Dermis blood vessel endothelial cell (primary cell): ENCODE measurements at places on chromosomes 1 and 21.

DNA sequence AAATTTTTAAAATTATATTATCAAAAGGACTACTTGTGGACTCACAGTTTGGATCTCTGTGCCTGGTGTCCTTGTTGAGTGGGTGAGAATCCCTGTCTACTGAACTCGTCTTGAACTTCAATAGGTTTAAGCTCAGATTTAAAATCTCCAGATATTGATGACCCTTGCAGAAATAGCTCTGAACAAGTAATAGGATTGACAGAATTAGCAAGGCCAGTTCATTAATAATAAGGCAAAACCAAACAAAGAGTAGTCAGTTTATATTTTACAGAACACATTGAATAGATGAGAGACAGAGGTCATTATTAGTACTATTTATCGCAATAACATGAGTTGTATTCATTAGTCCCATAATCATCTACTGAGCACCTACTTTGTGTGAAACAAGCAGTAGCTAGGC, at the start of gene PDC:
TSS of gene PDC (minus strand) at position 101 of the 400 bp plus-strand sequence. CDS start 11,655 bp downstream, outside the sequence.
- no peak for DNase-seq

- DNase-seq: peak; percentile 59
Measured at GRCh38 chr1:156618853-156619581, at the start of gene HAPLN2. HAPLN2 (plus strand) TSS chr1:156619415; CDS start chr1:156623491, 4,076 bp downstream.

GRCh38 chr1:44571712-44572571, 102.3 kb downstream of the TMEM53 start:
- peak; percentile 36 for DNase-seq

DNA sequence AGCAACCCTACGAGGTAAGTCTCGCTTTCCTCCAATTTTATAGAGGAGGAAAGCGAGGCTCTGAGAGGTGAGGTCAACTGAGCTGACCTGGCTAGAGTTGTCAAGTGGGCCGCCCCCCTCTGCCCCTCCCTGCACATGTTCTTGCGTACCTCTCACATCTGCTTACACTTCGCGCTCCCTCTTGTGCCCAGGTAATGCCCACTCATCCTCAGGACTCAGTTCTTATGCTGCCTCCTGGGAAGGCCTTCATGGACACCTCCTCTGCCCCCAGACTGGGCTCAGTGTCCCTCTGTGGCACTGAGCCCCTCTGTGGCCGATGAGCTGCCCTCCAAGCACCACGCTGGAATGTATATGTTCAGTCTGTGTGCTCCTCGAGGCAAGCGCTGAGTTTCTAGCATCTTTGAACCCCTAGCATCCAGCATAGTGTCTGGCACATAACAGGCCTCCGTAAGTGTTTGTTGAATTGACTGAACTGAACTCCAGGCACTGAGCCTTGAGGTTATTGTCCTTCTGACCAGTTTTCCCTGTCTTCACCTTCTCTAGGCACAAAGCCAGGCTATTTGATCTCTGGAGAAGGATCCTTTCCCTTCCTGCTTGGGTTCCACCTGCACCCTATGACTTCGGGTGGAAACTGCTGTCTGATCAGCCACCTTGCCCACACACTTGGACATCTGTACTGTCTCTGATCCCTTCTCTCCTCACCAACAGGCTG, 13.5 kb downstream of the MOV10 start:
- DNase-seq: no peak

DNA sequence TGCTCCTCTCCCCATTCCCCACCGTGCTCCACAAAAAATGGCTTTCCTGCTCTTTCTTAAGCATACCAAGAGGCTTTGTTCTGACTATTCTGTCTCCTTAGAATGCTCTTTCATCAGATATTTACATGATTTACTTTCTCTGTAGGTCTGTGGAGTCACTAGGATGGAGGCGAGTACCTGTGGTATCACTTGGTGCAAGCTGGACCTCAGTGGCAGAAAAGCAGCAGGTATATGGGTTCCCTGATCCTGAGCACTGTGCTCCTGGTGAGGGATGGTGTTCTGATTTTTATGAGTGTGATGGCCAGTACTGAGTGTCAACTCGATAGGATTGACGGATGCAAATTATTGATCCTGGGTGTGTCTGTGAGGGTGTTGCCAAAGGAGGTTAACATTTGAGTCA, 10.0 kb downstream of the C1orf87 start:
- no peak for DNase-seq

- DNase-seq: no peak
Measured at GRCh38 chr1:196887515-196888239, at the start of gene CFHR4. CFHR4 (plus strand) TSS chr1:196888052; CDS start chr1:196888151, 99 bp downstream.

GRCh38 chr1:78006521-78006920, 1.8 kb downstream of the DNAJB4 start:
- DNase-seq: no peak

DNA sequence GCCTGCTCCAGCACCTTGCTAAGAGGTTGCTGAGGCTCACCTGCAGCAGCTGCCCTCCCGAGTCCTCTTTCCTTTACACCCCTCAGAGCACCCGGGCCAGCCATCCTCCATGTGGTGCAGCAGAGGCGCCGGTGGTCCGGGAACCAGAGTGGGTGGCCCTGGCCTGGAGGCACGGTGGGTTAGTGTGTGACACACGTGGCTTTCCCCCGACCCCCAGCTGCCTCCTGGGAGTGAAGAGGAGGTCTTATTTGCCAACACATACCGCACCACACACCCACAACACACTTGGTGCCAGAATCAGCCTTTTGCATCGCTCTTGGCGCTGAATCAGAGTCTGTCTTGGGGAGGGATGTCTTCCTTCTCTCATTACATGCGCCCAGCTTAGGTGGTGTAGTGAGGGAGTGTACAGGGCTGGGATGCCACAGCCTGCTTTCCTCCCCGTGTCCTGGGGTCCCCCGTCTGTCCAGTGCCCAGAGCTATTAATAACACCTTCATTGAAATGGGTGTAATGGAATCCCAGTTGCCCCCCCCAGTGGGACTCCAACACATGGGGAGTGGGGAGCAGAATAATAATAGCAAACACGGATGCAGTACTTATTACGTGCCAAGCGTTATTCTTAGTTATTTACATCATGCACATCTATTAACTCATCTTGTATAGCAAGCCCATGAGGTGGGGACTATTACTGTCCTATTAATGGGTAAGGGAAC, 38.2 kb downstream of the MAPKAPK2 start:
- no peak for DNase-seq

- peak; percentile 10 for DNase-seq
Measured at GRCh38 chr1:241934201-241934848, 23.2 kb upstream of the BECN2 start.

DNA sequence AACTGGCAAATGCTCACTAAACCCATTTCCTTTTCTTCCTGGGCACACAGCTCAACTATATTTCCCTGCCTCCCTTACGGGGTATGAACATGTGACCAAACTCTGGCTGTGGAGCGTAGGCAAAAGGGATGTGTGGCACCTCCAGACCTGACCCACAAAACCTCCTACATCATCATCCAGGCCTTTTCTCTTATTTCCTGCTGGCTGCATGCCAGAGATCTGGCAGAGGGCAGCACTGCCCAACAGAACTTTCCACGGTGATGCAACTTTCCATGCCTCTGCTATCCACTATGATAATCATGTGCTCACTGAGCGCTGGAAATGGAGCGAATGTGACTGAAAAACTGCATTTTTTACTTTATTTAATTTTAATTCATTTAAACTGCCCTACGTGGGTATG, 99.6 kb upstream of the CACNA1E start:
- DNase-seq: no peak

DNA sequence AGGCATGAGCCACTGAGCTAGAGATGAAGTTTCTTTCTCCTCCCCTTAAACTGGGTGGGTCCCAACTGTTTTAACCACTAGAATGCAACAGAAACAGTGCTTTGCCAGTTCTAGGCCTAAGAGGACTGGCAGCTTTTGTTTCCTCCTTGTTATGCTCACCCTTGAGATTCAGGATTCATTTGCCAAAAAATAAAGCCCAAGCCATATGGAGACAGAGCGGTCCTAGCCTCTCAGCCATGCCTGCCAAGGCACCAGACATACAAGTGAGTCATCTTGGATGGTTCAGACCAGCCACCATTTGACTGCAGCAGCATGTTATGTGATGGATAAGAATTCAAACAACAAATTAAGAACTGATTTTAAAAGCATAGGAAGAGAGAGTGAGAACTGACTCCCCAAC, 38.1 kb upstream of the STUM start:
- DNase-seq: no peak

DNA sequence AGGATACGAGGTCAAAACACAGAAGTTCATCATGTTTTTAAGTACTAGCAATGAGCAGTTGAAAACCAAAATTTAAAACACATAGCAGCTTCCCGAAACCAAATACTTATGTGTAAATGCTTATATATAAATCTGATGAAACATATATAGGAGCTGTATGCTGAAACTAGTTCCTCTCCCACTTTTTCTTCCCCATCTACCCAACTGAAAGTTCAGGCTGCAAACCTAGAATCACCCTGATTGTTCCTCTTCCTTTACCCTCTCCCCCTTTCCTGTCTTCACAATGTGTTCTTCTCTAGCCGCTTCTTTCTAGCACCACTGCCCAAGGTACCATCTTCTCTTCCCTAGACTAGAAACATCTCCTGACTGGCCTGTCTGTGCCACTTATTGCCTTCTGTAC, 90.6 kb downstream of the ST3GAL3 start:
- no peak for DNase-seq

DNA sequence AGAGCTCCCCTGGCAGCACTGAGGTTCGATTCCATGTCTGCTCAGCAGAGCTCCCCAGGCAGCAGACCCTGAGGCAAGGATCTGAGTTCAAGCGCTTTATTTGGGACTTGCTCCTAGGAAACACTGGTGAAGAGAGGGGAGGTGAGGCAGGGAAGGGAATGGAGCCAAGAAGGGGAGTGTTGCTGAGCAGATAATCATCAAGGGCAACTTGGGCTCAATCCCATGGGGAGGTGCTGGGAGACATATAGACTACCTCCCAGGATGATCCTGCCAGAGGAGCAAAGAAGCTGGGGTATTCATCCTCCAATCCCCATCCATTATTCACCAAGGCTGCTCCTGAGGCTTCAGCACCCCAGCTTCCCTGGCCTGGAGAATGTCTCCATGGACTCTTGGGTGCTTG, 47.0 kb downstream of the GRIK3 start:
- DNase-seq: no peak

GRCh38 chr1:41614818-41615217, 130.3 kb upstream of the EDN2 start:
- no peak for DNase-seq

- no peak for DNase-seq
Measured at GRCh38 chr1:115976921-115977498, 697 bp downstream of the SLC22A15 start.

DNA sequence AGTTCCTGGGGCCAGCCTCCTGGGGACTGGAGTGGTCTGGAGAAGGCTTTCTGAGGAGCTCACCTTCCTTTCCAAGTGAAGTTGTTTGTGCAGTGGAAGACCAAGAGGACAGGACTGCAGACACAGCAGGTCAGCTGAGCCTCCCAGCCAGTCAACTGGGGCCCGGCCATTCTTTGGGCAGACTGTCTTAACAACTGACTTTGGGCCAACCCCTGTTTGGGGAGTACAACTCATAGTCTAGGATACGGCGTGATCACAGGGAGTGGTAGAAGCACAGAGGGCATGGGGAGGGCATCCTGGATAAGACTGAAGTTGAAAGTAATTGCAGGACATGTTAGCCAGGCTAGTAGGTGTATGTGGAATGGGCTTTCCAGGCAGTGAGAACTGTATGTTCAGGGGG, 50.3 kb downstream of the PGM1 start:
- no peak for DNase-seq

DNA sequence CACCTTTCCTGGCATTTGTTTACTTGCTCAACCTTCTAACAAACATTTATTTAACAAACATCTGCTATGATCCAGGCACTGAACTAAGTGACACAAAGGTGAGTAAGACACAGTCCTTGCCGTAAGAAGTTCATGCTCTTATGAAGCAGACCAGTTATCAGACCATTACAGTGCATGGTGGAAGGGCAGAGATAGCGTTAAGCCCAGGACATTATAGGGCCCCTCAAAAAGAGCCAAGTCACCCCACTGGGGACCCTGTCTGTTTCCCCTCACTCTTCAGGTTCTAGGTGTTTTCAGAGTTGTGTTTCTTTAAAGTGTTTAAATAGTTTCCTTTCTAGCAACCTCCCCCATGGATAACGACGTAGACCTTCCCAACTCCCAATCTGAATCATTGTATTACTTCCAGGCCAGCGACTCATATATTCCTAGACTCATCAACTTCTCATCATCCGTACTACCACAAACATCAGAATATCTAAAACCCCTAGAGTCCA, 39.3 kb downstream of the TCP10L start:
- peak; percentile 62 for DNase-seq

- no peak for DNase-seq
Measured at GRCh38 chr1:38061883-38062328, 15.3 kb upstream of the POU3F1 start.

GRCh38 chr1:21638531-21639341, 30.4 kb downstream of the RAP1GAP start:
- peak; percentile 17 for DNase-seq

DNA sequence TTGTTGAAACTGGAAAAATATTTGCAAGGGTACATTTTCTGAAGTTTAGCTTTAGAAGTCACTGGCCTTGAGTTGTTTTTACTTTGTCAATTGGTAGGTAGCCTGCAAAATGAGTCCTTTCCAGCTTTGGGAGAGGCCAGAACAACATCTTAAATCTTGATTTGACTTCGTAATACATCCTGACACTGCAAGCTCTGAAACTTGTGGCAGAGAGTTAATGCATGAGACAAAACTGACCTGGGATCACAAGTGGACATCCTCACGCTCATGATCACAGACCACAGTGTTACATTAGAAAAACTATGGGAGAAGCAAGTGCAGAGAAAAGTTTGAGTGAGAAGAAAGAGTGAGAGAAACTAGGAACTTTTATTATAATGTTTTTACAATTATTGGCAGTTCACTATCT, 550.9 kb downstream of the USP25 start:
- DNase-seq: no peak

GRCh38 chr21:15774590-15774989, 44.8 kb downstream of the USP25 start:
- DNase-seq: no peak

GRCh38 chr1:25754470-25755181, 45.4 kb upstream of the SELENON start:
- peak; percentile 47 for DNase-seq

GRCh38 chr1:43414634-43415223, 25.0 kb downstream of the SZT2 start:
- DNase-seq: peak; percentile 84

DNA sequence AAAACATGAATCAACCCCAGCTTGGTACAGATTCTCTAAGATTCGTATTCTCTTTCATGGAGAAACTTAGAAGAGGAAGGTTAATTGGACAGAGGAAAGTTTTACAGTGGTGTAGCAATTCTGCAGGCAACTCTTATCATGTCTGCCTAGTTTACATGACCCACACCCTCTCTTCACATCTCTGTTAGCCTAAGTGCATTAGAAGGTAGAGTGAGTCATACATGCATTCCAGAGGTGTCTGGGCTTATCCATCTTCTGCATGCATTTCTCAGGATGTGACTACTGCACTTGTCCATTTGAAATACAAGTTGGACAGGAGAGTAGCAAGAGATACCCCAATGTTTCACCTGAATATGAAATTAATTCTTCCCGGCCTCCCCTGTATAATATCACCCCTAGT, 578.4 kb upstream of the NCAM2 start:
- no peak for DNase-seq

GRCh38 chr1:202076050-202076511, 46.6 kb upstream of the GPR37L1 start:
- DNase-seq: no peak
